Stimulated activated CD4-positive, alpha-beta T cell treated with anti-CD3 and anti-CD28 coated beads, Interleukin-15, amount 100 ng/mL, for 1 hour (primary cell): ENCODE measurements at places on chromosomes 7 and 10.

GRCh38 chr10:6296828-6297251 lies 94.1 kb downstream of the PFKFB3 start:
- no peak for DNase-seq

- DNase-seq, result no peak
Measured at GRCh38 chr10:32149252-32149955, 93.2 kb upstream of the KIF5B start.

DNA sequence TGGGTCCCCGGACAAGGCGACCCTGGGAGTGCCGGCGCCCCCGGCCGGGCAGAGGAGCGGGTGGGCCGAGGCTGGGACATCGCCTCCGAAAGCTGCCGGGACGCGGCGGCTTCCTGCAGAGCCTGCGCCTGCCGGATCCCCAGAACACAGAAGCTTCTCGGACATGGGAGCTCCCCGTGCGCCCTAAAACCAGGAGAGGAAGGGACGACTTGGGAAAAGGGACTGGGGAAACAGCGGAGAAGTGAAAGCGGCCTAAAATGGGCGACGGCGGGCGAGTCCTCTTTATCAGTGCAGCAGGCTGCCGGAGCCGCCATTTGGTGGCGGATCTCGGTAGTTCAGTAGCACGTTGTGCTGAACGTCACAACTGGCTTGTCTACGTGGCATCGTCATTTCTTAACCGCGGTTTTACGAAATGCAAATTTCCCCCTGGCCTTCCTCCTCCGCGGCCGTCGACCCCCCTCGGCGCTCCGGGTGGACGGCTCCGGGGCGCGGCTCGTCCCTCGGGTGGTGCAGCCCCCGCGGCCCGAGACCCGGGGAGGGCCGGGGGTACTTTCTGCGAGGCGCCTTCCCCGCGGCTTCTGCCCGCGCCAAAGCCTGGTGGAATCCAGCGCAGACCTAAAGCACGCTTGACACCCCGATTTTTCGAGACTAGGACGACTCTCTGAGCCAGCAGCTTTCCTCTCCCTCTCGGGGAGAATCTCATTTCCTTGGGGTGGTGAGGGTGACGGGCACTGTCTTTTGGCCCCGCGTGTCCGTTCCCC lies 9.9 kb upstream of the SPAG6 start:
- DNase-seq, result peak; percentile 33

DNA sequence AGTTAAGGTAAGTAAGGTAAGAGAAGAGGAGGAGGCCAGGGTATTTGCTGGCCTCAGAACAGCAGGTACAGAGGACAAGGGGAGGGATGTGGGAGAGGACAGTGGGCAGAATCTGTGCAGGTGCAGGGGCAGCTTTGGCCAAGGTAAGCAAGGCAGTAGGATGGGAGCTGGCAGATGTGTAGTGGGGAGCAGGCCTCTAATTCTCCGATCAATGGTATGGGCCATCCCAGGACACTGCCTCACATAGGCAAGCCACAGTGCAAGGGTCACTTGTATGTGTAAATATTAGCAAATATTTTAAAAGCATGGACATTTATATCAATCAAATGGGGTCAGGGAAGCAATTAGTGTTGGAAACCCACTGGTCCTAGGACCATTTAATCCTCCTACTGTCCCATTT lies 373.5 kb downstream of the GRID1 start:
- no peak for DNase-seq

DNA sequence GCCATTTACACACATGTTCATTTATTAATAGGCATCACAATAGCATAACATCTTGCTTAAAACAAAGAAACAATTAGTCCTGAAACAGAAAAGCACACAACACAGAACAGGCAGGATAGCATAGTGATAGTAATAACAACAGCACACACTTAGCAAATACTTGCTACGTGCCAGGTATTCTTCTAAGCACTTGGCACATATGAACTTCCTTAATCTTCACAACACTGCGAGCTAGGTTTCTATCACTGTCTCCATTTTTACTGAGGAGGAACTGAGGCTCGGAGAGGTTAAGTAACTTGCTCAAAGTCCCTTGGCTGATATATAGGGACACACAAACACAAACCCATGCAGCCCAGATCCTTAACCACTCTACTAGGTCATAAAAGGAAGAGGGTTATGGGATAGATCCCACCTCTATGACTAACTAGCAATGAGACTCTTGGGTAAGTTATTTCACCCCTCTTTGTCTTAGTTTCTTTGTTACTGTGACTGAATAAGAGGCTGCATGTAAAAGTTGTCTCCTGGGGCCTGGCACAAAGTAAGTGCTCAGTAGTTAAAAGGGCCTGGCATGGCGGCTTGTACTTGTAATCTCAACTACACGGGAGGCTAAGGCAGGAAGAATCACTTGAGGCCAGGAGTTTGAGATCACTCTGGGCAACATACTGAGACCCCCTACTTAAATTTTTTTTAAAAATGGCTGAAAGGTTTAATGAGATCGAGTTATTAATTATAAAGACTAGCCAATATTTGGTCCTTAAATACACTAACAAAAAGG lies 181.0 kb upstream of the RHOBTB1 start:
- no peak for DNase-seq

- DNase-seq, result no peak
Measured at GRCh38 chr7:77550586-77550985, 13.5 kb downstream of the PTPN12 start.

- DNase-seq, result no peak
Measured at GRCh38 chr7:25900877-25901276, 251.1 kb upstream of the NFE2L3 start.

GRCh38 chr10:95693071-95693667 lies 558 bp downstream of the TCTN3 start:
- no peak for DNase-seq

DNA sequence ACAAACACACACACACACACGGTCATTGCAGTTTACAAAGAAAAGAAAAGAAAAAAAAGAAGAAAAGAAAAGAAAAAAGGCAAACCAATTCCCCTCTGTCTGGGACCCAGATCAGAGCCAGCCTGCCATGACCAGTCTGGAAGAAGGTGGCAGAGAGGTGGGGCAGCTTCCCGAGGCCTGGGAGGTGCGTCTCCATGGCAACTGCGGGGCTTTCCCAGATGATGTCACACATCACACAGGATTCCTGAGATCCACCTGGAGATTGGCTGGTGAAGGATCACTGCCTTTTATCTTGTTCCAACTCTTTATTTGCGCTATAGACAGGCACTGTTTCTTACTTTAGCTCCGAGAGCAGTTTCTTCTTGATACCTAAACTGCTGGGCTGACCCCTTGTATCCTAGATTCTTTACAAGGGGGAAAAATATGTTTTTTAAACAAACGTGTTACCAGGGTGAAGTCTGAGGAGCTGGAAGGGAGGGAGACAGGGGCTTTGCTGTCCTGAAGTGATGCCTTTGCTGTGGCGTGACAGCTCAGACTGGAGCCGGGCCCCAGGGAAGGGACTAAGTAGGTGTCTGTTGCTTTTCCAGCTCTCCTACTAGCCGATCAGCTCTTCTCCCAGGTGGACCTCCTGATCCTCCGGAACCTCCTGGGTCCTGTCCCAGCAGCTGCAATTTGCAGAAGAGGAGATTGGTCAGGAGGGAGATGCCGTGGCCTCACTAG lies 298.5 kb downstream of the KLF6 start:
- no peak for DNase-seq

DNA sequence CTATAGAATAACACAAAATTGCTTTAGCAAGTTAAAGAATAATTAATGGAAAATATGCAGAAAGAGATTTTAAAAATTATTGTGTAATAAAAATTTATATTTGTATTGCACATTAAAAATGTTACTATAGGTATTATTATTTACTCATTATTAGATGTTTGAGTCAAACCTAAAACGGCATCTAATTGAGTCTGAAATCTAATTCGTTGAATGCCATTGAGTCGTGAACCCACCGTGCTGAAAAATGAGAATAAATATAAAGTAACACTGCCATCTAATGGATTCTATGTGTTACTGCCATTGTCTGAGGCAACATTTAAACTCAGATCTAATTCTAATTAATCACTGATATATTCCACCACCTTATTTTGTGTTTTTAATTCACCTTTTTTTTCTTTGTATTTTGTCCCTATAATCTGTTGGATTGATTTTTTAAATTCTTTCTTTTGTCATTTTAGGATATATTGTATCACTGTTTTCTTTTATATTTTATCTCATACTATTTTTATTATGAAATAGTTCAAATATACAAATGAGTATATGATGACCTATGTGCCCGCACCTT lies 62.2 kb downstream of the SAMD9 start:
- no peak for DNase-seq

DNA sequence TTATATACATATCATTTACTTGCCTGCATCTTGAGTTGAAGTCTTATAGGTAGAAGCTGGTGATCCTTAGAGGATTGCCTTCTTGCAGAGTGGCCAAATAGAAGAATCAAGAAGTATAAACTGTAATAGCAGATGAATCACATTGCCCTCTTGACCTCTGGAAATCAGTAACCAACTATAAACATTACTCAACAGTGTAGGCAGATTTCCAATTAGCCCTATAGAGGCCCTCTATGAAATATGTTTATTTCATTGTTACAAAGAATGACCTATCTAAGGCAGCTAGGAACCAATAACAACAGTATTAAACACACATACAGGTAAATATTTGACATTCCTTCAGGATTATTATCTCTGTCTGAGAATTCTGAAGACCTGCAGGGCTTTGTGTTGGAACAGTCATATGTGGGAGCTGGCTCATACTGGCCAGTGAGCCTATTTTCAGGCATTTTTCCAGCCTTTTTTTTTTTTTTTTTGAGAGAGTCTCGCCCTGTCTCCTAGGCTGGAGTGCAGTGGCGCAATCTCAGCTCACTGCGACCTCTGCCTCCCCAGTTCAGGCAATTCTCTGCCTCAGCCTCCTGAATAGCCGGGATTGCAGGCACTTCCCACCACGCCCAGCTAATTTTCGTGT lies 7.2 kb upstream of the SRI start:
- no peak for DNase-seq

DNA sequence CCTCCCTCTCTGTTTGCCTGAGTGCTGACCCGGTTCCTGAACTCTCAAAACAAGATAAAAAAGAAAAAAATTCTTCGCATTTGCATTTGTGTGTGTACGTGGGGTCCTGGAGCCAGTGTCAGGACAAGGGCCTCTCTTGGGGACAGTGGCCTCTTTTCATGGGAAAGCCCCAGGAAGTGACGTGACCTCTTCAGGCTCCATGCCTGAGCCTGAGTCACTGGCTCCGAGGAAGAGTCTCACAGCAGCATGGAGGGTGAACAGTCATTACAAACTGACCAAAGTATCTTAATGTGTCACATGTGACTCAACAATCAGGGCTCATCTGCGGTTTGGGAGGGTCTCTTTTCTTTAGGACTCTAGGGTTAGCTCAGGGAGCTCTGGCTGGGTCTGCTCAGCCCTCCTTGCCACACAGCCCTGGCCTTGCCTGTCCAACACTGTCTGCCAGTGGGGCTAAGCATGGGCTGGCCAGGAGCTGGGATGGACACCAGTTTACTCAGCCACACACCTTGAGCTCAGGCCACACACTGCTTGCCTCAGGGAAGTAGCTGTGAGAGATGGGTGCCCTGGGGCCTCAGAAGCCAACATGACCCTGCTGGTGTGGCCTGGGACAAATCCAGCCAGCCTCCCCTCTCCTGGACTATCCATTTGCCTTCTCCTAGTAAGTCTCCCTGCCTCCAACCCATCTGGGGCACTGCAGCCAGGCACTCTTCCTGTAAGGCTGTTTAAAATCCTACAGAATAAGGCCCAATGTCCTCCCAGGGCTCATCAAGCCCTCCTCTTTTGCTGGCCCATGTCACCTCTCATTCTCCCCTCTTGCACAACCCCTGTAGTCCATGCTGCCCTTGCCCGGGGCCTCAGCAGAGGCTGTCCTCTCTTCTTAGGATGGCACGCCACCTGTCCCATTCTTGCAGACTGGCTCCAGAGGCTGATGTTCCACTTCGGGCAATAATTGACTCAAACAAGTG lies 10.5 kb downstream of the TMEM273 start:
- no peak for DNase-seq

DNA sequence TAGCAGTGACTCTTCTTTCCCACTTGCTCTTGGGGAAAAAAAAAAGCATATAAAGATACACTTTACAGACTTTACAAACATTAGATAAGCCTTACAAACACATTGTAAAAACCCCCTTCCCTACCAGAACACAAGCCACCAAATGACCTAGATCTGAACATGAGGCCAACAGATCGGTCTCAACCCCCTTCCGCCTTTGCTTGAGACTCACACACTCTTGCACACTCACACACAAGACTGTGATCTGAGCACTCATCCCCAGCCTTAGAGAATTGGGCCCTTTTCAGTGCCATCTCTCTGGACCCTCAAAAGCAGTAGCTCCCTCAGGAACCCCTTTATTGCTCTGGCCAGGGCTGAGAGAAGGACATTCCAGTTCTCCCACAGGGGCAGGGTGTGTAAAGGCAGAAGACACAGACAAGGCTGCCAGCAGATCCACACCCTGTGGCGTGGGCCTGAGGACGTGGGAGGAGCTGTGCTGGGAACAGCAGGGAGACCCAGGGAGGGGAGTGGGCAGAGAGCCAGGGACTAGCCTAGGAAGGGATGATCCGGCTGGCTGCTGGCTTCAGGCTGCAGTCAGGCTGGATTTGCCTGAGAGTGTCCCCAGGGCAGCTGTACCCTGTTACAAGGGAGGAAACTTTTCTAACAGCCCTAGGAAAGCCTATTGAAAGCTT lies 206.7 kb downstream of the KIAA1217 start:
- DNase-seq, result no peak

- DNase-seq, result no peak
Measured at GRCh38 chr7:17123020-17123419, 175.4 kb upstream of the AHR start.

DNA sequence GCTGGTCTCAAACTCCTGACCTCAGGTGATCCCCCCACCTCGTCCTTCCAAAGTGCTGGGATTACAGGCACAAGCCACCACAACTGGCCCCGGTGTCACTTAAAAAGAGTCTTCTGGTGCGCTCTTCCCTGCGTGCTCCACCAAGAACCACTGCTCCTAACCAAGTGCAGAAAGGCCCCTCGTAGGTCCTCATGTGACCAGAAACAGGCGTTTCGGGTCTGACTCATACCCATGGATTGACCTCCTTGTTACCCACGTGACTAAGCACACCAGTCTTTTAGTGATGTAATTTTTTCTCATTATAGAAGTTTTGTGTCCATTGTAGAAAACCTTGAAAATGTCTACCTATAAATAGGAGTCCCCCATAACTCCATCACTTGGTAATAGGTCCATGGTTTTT lies 13.9 kb downstream of the FKBP6 start:
- no peak for DNase-seq

DNA sequence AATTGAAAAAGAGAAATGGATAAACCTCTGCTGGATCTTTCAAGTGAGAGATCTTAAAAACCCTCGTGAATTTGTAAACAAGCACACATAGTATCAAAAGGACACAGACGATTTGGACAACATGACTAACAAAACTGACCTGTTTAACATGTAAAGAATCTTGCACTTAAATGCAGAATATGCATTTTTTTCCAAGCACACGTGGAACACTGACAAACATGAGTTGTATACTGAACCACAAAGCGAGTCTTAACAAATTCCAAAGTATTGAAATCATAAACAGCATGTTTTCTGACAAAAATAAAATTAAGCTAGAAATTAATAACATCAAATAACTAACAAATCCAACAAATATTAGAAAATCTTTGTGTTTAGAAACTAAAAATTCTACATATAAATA lies 65.0 kb upstream of the ZNF746 start:
- no peak for DNase-seq

- DNase-seq, result no peak
Measured at GRCh38 chr10:22816298-22816653, 101.9 kb upstream of the PIP4K2A start.
